Kidney glomerular epithelial cell (primary cell): ENCODE measurements at places on chromosomes 16 and 17.

DNA sequence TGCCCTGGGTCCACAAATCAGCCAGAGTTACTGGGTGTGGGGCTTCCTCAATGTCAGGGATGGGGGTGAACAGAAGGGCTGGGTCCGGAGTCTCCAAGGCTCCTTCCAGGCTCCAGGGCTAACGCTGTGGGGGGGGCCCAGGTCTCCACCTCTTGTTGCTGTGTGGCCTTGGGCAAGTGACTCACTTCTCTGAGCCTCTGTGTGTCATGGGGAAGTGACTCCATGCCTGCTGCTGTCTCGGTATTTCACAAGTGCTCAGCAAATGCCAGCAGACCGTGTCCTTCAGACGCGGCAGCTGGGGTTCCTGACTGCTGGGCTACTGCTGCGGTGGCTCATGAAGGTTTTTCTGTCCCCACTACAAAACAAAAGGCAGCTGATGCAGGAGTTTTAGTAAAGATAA is 26.6 kb downstream of the JPH3 start:
- DNase-seq = peak; percentile 60

GRCh38 chr16:64253525-64253924 is 868.3 kb downstream of the CDH11 start:
- no peak for DNase-seq

DNA sequence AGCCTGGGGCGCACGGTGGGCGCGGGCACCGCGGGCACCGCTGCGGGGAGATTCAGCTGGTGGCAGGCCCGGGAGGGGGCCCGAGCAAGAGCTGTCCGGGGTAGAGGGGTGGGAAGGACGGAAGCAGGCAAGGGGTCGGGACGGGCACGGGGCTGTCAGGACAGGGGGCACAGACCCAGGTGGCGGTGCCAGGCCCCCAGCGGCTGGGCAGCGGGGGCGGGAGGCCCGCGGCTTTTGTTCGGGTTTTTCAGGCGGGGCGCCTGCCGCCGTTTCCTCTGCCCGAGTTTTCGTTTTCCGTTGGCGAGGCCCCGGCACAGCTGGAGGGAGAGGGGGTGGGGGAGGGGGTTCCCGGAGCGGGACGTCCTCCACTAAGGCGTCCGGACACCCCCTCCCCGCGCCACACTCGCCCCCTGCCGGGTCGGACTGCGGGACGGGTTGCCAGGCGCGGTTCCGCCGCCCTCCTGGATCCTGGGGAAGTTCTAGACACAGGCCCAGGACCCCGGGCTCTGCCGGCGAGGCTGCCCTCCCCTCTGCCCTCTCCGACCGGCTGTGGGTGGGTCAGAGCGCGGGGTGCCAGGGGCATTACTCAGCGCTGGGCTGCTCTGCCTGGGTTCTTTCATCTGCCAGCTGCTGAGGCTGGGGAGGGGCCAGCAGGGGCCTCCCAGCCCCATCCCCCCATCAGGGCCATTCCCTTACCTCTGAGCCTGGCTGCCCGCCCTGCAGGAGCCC is 543 bp downstream of the ARHGAP23 start:
- DNase-seq = peak; percentile 48

DNA sequence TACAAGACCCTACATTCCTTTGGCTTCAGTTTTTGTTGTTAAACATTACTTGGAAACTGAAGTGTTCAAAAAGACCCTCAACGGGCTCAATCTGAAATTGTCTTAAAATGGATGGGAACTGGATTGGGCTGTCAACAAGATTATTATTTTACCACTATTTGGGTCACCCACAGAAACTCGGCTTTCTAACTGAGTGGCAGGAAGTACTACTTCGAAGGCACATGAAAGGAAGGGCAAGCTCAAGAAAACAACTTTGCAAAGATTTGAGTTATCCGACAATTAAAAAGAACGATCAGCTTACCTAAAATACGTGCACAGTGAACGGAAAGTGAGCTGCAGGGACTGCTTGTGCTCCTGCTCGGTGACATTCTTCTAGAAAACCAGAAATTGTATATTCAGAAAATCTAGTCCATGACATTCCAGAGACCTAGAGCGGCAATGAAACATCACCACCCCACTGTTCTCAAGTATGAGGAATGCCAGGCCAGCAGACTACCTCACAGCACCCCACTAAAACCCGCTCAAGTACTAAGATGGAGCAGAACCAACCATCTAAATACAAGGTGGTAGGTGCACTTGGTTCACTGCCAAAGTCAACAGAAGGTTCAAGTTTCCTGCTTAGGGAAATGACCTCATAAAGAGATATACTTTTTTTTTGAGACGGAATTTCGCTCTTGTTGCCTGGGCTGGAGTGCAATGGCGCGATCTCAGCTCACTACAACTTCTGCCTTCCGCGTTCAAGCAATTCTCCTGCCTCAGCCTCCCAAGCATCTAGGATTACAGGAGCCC is 60.5 kb downstream of the ZZEF1 start:
- DNase-seq = no peak

- peak; percentile 47 for DNase-seq
Measured at GRCh38 chr16:71467810-71468209, 5.8 kb upstream of the ZNF23 start.

- no peak for DNase-seq
Measured at GRCh38 chr16:83363521-83363920, 444.3 kb upstream of the HSBP1 start.

DNA sequence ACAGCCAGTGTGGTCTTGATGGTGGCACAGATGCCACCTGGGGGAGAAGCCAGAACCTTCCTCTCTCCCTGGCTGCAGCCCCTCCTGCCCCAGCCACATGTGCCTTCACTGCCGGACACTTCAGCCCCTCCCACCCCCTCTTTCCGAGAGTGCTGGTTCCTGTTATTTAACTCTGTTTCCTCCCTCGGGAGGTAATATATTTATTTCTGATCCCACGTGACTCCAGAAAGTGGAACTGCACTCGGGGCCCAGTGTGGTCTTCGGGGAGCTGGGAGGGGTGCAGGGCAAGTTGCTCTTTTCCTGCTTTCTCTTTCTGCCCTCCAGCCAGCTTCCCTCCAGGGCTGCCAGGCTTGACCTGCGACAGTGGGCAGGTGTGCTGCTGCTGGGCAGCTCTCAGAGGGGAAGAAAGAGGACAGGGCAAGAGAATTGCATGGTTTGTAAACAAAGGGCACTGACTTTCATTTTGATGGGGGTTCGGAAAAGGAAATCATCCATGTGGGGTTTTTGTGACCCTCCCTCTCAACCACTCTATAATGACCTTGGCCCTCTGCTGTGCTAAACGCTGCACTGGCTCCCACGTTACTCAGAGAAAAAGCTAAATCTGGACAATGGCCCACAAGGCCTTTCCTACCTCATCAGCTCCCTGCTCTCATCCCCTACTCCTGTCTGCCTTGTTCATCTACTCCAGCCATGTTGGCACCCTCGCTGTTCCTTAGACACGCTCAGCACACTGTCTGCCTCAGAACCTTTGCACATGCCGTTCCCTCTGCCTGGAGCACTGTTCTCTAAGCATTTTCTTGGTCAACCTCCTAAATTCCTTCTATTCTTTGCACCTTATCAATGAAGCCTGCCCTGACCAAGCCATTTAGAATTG is 8.2 kb upstream of the CIITA start:
- DNase-seq = no peak

- no peak for DNase-seq
Measured at GRCh38 chr17:39618246-39618913, 8.4 kb upstream of the PPP1R1B start.

DNA sequence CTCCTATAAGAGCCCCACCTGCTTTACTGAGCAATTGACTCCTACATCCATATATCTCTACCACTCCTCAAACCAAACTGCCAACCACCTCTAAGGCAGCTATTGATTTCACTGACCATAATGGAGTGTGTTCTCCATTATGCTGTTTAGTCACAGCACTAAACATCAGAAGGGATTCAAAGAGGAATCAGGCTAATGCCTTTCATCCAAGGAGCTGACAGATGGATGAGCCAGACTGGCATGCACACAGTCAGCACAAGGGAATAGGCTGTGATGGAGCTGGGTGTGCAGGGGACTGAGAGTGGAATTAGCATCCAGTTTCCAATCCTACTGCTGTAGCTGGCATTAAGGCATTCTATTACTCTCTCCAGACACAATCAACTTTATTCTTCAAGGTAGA is 88.7 kb upstream of the CCL2 start:
- no peak for DNase-seq

- DNase-seq = no peak
Measured at GRCh38 chr16:2686912-2687507, 4.7 kb downstream of the KCTD5 start.

DNA sequence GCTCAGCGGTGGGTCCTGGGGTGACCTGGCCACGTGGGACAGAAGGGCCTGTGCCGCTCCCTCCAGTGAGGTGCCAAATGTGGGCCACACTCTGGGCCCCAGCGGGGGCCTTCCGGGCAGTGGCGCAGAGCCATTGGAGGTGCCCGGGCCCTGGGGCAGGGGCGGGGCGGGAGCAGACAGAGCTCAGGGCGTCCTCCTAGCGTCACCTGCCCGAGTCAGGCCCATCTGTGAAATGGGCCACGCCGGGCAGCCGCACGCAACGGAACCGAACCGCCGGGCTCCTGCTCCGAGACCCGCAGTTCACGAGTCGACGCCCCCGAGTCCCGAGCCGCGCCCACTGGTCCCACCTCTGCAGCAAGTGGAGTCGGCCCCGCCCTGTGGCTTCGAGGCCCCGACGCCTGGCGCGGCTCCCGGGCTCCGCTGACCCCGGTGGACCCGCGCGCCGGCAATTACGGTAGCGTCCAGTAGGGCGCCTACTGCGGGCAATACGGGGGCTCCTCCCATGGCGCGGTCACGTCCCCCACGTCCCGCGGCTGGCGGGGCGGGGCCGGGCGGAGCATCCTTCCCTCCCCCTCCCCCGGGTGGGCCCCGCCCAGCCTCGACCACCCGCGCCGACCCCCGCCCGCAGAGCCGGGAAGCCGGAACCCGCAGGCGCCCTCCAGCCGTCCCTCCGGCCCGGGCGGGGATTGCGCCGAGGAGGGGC is 1.9 kb downstream of the SLC16A3 start:
- DNase-seq = peak; percentile 35

GRCh38 chr16:79171504-79171903 is 429.0 kb downstream of the MAF start:
- no peak for DNase-seq

DNA sequence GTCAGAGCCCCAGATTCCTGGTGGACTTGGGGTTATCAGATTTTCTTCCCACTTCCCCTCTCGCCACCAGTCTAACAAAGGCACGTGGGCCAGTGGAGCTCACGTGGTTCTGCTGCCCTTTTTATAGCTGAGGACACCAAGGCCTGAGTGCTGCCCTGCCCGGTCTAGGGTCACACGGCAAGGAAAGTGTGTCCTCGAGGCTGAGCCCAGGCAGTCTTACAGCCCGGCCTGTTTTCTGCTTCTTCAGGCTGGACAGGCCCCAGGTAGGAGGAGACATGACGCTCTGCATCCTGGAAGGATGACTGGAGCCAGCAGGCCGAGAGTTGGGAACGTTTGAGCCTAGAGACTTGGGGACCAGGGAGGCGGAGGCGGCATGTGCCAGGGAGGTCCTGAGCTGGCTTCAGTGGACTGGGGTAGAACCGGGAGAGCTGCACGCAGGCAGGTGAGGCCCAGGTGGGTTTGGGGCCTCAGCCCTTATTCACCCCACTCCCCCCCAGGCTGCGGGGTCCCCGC is 3.5 kb downstream of the CTRB1 start:
- DNase-seq = no peak

DNA sequence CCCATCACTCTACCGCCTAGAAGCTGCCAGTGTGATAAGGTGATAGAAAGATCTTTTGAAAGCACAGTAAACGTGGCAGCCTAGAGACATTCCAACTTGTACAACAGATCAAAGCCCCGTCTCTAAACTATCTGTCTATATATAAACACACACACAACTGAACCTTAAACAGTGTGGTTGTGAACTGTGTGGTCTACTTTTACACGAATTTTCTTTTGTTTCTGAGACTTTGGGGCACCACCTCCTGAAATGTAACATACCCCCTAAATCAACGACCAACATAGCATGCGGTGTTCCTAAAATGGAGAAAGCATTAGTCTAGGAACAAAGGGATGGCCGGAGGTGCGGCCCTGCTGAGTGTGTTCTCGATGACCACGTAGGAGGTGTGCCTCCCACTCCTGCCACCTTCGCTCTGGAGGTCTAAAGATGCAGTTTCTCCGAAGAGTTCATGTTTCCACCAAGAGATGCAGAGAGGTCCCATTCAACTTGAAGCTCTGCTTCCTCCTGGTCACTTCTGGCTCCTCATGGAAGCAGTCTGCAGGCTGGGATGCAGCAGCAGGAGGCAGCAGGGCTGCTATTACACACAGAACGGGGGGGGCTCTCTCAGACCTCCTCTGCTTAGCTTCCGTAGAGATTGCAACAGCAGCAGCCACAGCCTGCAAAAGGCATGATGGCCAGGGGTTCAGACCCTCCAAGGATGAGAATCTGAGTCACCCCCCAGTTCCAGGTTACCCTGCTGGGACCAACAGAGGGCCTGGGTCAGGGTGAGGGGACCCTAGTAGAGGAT is 22.6 kb upstream of the USP10 start:
- no peak for DNase-seq

- DNase-seq = no peak
Measured at GRCh38 chr17:2087597-2088211, 32.8 kb downstream of the HIC1 start.

DNA sequence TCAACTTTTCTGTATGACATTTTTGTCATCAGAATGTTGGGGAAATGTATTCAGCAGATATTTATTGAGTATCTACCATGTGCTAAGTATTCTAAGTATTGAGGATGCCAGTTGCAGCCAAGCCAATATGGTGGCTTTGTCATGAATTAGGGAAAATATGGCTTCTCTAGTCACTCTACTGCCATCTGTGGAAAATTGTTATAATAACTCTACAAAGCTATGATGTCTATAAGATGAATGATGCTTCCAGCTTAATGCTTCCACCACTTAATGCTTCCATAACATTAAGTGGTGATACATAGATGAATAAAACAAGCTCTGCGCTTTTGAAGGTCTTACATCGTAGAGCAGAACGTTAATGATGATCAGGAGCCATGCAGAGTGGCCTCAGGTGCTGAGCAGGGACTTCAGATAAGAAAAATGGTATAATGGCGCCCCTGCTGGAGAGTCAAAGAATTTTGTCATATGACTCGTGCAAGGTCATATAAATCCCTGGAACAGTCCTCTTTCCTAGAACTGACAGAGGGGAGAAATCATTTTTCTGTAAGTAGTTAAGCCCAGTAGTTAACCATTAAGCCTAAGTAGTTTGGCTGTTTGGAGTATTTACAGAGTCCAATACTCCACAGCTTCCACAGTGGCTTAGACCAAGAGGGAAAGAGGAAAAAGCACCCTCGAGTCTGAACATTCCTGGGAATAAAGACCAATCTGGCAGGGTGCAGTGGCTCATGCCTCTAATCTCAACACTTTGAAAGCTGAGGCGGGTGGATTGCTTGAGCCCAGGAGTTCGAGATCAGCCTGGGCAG is 2.7 kb upstream of the TMIGD1 start:
- DNase-seq = peak; percentile 59
